WTC11 (cell line): ENCODE measurements at places on chromosomes 16 and 17. TPM values are rescaled to one million over a fixed set of nuclear protein-coding genes. Genes with fewer than 3 reads are reported as not detected.

GRCh38 chr17:81522491-81523401 is 5.4 kb upstream of the FSCN2 start:
- no peak overlapping the region for H3K27ac ChIP-seq
- H3K27me3 ChIP-seq: peaks cover 50% of the 10 kb centered on the region
- H3K4me3 ChIP-seq: no peak overlapping the region
- peaks cover 17% of the 10 kb centered on the region for H3K4me1 ChIP-seq
- H3K36me3 ChIP-seq: no peaks in the 10 kb centered on the region

- no peak overlapping the region for H3K27ac ChIP-seq
- H3K4me3 ChIP-seq: no peak overlapping the region
- H3K36me3 ChIP-seq: no peaks in the 10 kb centered on the region
- no peak for DNase-seq
- H3K4me1 ChIP-seq: peaks cover 7% of the 10 kb centered on the region
Observed at GRCh38 chr16:86224126-86224525, 286.2 kb upstream of the FOXF1 start.

GRCh38 chr17:73045724-73046123 is 46.8 kb downstream of the SLC39A11 start:
- H3K27ac ChIP-seq: no peak overlapping the region
- H3K27me3 ChIP-seq: no peaks in the 10 kb centered on the region
- DNase-seq: no peak

DNA sequence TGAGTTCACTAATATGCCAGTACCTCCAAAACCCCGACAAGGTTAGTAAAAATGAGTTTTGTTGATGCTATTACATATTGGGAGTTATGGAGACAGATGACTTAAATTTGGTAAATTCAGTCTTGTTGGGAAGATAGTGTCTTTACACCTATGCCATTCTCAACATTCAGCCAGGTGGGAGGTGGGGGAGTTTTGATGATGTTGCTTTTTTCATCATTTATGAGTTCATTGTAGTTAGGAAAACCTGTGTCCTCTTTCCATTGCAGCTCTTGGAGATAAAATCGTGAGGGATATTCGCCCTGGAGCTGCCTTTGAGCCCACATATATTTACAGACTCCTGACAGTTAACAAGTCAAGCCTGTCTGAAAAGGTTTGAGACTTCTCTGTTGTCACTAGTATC is 59.9 kb upstream of the CRISPLD2 start:
- no peaks in the 10 kb centered on the region for H3K27me3 ChIP-seq
- no peak for DNase-seq

GRCh38 chr16:8552487-8553221 is 37.7 kb downstream of the TMEM114 start:
- H3K4me3 ChIP-seq: no peak overlapping the region
- peaks cover 59% of the 10 kb centered on the region for H3K36me3 ChIP-seq
- H3K27me3 ChIP-seq: peaks cover 26% of the 10 kb centered on the region
- DNase-seq: no peak

Gene CES5A
- not detected in 3 replicates for total RNA-seq

Gene METTL22
- total RNA-seq: 48.1 to 82.0 TPM (median 52.9 TPM) in 3 replicates
